Glutamatergic neuron (in vitro differentiated cells): ENCODE measurements at places on chromosomes 16 and 17. TPM values are rescaled to one million over a fixed set of nuclear protein-coding genes. Genes with fewer than 3 reads are reported as not detected.

DNA sequence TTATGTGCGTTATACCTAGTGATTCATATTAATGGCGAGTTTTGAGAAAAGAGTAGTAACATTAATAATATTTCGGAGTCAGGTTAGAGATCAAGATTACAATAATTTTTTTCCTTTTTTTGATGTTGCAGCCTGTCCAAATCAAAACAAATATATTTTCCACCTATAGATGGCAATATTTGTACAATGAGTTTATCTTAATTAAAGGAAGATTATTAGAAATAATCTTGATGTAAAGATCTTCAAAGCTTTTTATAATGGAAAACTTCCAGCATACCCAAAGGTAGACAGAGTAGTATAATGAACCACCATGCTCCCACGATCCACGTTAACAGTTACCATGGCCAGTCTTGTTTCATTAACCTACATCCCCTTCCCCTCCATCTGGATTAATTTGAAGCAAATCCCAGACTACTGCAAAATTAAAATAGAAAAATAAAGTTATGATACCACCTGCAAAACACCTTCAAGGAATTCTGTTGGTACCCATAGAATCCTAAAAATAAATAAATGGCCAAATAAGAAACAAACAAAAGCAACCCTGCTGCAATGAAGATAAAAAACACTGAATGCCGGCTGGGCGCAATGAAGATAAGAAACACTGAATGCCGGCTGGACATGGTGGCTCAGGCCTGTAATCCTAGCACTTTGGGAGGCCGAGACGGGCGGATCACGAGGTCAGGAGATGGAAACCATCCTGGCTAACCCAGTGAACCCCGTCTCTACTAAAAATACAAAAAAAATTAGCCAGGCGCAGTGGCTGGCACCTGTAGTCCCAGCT lies 46.5 kb upstream of the GINS3 start:
- H3K36me3 ChIP-seq, result no peaks in the 10 kb centered on the region
- H3K27ac ChIP-seq, result no peak overlapping the region
- no peak for DNase-seq
- no peaks in the 10 kb centered on the region for H3K4me1 ChIP-seq

- no peaks in the 10 kb centered on the region for H3K4me1 ChIP-seq
- H3K36me3 ChIP-seq, result no peaks in the 10 kb centered on the region
- H3K4me3 ChIP-seq, result no peak overlapping the region
- DNase-seq, result peak; percentile 71
- peaks cover 3% of the 10 kb centered on the region for H3K27me3 ChIP-seq
Measured at GRCh38 chr17:16873174-16874035, 98.5 kb downstream of the TNFRSF13B start.

Gene PNPO
- total RNA-seq, result 6.0 TPM

- H3K27ac ChIP-seq, result peak overlapping the region; percentile 8
- H3K27me3 ChIP-seq, result peaks cover 18% of the 10 kb centered on the region
- peaks cover 9% of the 10 kb centered on the region for H3K4me1 ChIP-seq
- DNase-seq, result no peak
- H3K4me3 ChIP-seq, result peak overlapping the region; percentile 80
Measured at GRCh38 chr16:25693631-25694030, 1.9 kb downstream of the HS3ST4 start.

DNA sequence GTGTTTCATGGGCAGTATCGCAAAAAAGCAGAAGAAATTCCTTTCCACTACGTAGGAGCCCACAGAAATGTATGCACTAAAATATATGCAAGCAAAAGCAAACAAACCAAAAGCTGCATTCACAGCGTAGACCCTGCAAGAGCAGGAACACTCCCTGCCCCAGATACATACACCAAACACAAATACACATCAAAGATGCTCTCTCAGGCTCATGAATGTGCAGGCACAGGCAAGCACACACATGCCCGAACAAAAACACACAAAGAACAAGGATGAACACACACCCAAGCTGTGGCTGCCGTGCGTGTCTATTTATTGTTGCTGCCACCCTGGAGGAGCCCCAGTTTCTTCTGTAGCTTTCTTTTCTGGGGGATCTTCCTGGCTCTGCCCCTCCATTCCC lies 1.7 kb downstream of the NUPR1 start:
- no peak overlapping the region for H3K4me3 ChIP-seq
- no peak overlapping the region for H3K27ac ChIP-seq
- peaks cover 3% of the 10 kb centered on the region for H3K4me1 ChIP-seq
- H3K36me3 ChIP-seq, result no peaks in the 10 kb centered on the region

Gene PRSS21
- total RNA-seq, result not detected

Gene SKAP1
- total RNA-seq, result not detected

GRCh38 chr16:12551530-12551929 lies 252.2 kb downstream of the CPPED1 start:
- peaks cover 6% of the 10 kb centered on the region for H3K27me3 ChIP-seq
- peaks cover 4% of the 10 kb centered on the region for H3K36me3 ChIP-seq
- peaks cover 12% of the 10 kb centered on the region for H3K4me1 ChIP-seq
- H3K27ac ChIP-seq, result no peak overlapping the region
- no peak overlapping the region for H3K4me3 ChIP-seq

Gene KNOP1
- 25.6 TPM for total RNA-seq

DNA sequence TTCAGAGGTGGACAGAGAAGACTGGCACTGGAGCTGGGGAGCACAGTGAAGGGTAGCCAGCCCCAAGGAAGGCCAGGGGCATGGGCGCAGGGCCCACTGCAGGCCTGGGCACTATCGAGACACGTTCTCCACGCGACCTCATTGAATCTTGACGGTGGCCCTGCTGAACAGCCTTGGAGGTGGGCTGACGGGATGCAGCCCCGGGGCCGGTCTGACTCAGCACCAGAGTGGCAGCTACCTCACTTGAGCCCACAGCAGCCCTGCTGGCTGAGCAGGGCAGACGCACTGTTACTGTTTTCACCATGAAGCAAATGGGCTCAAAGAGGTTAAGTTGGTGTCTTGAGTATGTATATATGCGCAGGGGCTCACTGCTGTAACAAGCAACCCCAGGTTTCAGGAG lies 78.8 kb upstream of the FOXF1 start:
- no peak overlapping the region for H3K27ac ChIP-seq
- H3K36me3 ChIP-seq, result peaks cover 11% of the 10 kb centered on the region
- H3K4me1 ChIP-seq, result no peaks in the 10 kb centered on the region
- no peak overlapping the region for H3K4me3 ChIP-seq
